ENCODE measurements at places on chromosomes 2 and 18.

DNA sequence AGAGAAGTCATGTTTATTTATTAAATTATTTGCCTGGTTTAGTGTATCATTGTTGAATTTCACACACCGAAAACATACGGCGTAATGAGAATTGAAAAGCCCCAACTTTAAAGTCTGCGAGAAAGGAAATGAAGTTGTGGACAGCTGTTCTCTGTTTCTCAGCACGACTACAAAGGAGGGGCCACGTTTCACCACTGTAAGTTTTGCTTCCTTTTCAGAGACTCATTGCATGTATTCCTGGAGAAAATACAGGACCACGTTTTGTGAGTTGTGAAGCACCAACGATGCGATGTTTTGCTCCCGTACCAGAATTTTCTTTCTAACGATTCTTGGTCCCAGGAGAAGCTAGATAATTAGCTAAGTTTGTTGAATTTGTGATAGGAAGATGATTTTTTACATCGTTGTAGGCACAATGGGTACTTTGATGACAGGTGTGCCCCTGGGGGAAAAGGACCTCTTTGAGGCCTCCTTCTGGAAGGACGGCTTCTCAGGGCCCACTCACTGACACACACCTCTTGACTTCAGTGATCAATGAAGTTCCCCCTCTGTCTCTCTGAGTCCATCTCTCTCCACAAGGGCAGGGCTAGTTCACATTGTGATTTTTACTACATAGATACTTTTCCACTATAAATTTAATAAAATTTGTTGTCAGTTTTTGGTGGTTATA, 23.7 kb upstream of the ACKR3 start:
- no peak for DNase-seq

DNA sequence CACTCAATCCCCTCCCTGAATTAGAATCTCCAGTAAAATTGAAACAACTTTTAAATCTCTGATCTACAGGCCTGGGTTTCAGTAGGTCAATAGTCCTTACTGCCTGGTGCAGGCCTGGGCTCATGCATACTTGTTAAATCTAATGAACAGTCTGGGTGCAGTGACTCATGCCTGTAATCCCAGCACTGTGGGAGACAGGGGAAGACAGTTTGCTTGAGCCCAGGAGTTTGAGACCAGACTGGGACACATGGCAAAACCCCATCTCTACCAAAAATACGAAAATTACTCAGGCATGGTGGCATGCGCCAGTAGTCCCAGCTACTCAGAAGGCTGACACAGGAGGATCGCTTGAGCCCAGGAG, 94.7 kb upstream of the SP3 start:
- no peak for DNase-seq

- no peak for DNase-seq
Measured at GRCh38 chr2:197952540-197953202, 148.3 kb downstream of the PLCL1 start.

- no peak for DNase-seq
Measured at GRCh38 chr2:207754498-207755383, 15.0 kb downstream of the FZD5 start.

DNA sequence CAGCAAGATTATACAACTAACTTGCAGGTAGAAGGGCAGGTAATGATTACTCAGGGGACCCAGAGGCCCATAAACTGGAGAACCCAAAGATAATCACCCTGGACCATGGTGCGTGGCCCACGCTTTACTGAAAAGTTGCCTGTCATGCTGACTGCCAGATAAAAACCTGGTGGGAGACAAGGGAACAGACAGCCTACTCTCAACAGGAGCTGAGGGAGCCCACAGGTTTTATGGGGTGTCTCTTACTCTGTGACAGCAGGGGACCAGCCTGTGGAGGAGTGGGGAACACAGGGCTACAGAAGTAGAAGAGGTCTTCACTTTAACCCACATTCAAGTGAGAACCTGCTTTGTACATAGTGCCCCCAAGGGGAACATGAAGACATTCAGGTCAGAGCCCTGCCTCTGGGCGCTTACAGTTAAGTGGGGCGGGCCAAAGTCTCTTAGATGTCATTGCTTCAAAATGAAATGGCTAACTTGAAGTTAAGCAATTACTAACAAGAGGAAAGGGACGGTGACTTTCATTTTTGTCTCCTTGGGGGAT, 60.4 kb downstream of the DHRS9 start:
- no peak for DNase-seq

- no peak for DNase-seq
Measured at GRCh38 chr2:64029116-64029665, 10.0 kb upstream of the VPS54 start.

- DNase-seq: no peak
Measured at GRCh38 chr2:239679755-239680154, 278.9 kb upstream of the HDAC4 start.

GRCh38 chr18:51098513-51098912, 68.5 kb downstream of the SMAD4 start:
- DNase-seq: no peak

GRCh38 chr2:60555783-60556139, 2.3 kb upstream of the BCL11A start:
- DNase-seq: no peak

DNA sequence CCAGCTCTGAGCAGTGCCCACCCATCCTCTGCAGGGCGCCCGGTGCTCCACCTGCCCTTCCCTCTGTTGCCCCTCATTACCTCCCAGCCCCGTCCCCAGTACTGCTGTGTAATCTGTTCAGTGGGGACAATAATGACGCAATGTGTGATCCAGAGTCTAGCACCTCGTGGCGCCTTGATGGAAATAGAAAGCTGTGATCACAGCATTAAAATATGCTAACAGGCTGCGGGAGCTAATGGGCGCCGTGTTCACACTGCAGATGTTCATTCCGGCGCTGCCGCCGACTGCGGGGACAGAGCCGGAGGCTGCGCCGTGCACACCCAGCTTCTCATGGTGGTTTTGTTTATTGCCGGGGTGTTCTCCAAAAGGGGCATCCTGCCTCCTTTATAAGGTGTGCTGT, 235.2 kb downstream of the LDLRAD4 start:
- no peak for DNase-seq

DNA sequence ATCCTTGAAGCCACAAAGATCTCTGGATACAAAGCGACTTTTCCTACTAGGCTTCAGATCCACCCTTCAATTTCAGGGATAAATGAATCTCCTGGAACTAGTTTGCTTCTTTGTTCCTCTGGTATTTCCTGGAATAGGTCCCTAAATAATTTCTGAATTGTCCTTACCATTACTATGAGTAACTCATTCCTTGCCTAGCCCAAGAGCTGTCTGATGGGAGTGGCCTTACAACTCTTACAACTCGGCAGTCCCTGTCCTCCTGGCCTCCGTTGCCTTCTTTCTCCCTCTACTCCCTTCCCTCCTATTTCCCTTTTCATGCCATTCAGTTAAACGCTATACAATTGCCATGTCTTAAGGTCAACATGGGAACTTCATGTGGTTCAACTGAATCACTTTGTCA, 98.2 kb upstream of the FHL2 start:
- no peak for DNase-seq

GRCh38 chr18:57921708-57922107, 118.6 kb upstream of the ATP8B1 start:
- DNase-seq: no peak

DNA sequence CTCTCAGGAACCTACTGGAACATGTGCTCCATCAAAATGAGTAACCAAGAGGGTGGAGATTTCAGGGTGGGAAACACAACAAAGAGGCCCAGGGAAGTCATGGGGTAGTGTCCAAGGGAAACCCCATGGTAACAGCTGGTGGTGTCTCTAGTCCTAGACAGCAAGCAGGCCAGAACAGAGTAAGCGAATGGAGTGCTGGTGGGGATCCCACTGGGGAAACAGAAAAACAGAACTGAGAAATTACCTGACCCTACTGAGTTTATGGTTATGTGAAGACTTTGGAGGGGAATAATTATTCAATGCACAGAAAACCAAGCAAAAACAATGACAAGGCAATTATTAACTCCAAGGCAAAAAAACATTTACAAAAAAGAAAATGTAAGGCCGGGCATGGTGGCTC, 16.9 kb downstream of the ERCC3 start:
- DNase-seq: no peak

- no peak for DNase-seq
Measured at GRCh38 chr2:112812318-112813267, 24.0 kb downstream of the IL1B start.

- DNase-seq: no peak
Measured at GRCh38 chr2:27622921-27623384, 5.9 kb downstream of the CCDC121 start.

DNA sequence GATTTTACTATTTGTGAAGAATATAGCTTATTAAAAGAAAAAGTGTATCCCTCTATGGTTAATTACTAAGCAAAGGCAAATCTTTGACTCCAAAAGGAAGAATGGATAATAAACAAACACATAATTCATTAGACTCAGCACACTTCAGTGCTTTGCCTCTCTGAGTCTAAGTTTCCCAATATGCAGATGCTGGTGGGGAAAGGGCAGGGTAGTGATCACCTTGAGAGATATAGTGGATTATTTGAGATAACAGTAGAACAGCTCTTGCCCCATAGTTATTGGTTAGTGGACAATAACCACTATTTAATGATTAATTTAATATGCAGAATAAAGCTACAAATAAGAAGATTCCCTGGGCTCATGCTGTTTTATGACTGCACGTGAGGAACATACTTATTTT, 98.2 kb upstream of the SLC8A1 start:
- no peak for DNase-seq

GRCh38 chr2:143513081-143513480, 383.9 kb downstream of the ARHGAP15 start:
- no peak for DNase-seq

DNA sequence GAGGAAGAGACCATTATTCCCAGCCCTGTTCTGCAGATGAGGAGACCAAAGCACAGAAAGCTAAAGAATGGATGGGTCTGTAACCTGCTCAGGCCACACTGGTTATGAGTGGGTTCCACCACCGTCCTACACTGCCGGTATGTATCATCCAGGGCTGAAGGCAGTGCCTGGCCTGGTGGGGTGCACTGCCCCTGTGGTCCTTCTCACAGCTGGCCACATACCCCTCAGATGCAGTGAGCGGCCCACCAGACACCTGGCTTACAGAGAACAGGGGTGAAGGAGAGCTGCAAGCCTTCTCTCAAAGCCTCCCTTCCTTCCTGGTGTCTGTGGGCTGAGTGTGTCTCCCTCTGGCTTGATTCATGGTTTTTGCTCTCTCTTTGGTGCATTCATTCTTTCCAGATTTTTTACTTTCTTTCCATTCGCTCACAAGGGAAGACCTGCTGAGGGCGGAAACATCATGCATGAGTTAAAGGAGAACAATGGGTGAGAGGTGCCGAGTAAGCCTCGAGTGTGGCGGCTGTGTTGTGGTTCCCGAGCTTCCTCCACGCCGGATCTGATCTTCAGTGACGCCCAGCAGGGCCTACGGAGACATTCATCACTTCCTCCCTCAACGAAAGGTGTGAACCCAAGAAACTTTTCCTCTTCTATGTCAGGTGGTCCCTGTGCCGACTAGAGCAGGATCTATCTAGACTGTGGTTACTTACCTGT, 62.1 kb upstream of the REL start:
- DNase-seq: peak; percentile 76

DNA sequence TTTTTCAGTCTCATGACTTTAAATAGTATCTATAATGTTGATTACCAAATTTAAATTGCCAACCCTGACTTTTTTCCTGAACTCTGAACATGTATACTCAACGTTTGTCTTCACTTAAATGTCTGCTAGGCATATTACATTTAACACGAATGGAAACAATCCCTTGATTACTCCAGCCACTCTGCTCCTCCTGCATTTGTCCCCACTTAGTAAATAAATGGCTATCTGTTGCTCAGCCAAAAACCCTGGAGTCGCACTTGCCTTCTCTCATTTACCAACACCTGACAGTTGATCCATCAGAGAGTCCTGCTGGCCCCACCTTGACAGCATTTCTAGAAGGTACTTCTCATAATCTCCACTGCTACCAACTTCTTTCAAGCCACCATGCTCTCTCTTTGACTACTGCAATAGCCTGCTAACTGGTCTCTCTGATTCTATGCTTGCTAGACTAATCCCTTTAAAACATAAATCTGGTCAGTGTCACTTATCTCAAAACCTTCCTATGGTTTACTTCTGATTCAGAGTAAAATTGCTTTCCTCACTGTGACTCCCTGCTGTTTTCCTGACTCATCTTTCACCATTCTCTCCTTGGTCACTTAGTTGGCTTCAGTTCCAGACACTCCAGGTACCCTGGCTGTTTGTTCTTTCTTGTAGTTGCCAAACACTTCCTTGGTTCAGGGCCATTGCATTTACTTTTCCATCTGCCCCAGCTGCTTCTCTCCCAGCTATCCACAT, 31.9 kb downstream of the SPAG16 start:
- DNase-seq: no peak

DNA sequence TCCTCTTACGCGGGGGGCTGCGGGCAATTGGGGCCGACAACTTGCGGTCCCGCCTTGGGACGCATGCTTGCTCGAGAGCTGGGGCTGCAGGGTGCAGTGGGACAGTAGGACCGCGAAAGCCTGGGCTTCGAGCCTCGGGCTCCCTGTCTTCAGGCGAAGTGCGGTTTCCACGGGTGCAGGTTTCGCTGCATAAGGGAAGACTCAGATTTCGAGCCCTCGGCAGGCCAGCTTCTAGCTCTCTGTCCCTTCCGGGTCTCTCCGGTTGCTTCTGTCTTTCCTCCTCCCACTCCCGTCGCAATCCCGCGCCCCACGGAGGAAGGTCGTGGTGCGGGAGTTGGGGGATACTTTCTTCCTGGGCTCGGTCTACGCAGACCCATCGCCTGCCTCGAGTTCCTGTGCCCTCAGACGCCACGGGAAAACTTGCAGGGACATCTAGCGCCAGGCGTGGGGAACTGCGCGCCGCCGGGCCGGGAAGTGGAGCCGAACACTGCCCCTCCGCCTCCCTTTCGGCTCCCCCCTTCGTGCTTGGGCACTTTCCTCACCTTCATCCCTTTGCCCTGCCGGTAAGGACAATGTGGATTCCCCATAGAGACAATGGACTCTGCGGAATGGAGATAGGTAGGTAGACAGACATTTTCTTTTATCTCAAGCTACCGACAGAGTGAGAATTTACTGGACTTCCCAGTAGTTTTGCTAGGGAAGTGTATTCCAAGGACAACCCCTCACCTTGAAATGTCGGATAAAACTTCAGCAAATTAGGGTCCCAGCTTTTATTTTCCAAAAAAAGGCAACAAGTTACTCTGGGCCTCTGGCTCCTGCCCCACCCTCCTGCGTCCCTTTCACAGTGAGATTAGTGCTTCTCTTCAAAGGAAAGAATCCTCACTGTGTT, 4.2 kb upstream of the HOXD13 start:
- DNase-seq: no peak

- DNase-seq: peak; percentile 38
Measured at GRCh38 chr2:25558262-25558661, 115.1 kb downstream of the DTNB start.

GRCh38 chr18:65711493-65711892, 39.3 kb upstream of the CDH7 start:
- DNase-seq: no peak

- DNase-seq: no peak
Measured at GRCh38 chr2:23249348-23249747, 135.6 kb upstream of the KLHL29 start.

DNA sequence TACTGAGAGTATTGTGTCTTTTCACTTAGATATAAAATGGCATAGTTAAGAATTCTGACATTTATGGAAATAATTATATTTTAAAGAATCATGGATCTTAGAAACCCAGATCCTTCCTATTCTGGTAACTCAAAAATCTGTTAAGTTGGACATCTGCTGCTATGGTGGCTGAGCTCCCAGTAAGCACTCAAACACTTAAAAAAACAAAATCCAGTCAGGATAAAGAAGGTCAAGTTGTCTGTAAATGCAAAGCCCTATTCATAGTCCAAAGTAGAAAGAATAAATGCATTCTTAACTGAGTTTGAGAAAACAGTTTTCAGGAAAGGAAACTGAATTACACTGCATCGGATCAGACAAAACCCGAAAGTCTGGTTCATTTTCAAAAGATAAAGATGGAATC, 35.6 kb downstream of the EIF2AK3 start:
- DNase-seq: no peak

- DNase-seq: no peak
Measured at GRCh38 chr2:231058761-231059550, 2.3 kb downstream of the PSMD1 start.

All from activated CD8-positive, alpha-beta memory T cell treated with anti-CD3 and anti-CD28 coated beads for 4 hours (primary cell).